ENCODE measurements at places on chromosomes 11 and 22.

DNA sequence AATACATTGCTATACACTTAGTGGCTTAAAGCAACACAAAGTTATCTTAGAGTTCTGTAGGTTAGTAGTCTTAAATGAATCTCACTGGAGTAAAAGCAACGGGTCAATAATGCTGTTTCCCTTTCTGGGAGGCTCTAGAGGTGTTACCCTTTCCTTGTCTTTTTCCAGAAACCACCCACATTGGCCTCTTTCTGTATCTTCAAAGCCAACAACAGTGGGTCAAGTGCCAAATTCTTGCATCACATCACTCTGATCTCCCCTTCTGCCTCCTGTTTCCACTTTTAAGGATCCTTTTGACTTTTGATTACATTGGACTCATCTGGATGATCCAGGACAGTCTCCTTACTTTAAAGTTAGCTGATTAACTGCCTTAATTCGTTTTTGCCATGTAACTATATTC lies 93.6 kb downstream of the DDX10 start:
- no peak for DNase-seq

- no peak for DNase-seq
Measured at GRCh38 chr22:43096420-43096819, 7.2 kb upstream of the TTLL1 start.

DNA sequence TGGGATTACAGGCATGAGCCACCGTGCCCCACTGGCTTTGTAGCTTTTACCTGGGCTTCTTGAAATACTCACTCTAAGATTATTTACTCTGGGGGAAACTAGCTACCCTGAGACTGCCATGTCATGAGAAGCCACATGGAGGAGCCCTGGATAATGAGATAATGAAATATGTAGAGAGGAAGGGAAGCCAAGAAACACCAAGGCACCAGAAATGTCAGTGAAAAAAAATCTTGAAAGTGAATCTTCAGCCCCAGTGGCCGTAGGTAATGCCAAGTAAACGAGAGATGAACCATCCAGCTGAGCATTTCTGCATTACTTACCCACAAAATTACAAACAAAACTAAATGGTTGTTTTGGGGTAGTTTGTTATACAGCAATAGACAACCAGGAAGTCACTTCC lies 125.6 kb downstream of the APIP start:
- DNase-seq, result no peak

DNA sequence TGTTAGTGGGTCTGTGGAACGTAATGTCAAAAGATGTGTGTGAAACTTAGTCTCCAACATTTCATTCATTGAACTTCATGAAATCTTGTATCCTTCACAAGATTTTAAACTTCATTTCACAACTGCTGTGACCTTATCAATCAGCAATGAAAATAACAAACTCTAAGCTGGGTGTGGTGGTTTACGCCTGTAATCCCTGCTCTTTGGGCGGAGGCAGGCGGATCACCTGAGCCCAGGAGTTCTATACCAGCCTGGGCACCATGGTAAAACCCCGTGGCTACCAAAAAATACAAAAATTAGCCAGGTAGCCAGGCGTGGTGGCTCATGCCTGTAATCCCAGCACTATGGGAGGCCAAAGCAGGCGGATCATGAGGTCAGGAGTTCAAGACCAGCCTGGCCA lies 5.1 kb downstream of the CHKA start:
- DNase-seq, result no peak

DNA sequence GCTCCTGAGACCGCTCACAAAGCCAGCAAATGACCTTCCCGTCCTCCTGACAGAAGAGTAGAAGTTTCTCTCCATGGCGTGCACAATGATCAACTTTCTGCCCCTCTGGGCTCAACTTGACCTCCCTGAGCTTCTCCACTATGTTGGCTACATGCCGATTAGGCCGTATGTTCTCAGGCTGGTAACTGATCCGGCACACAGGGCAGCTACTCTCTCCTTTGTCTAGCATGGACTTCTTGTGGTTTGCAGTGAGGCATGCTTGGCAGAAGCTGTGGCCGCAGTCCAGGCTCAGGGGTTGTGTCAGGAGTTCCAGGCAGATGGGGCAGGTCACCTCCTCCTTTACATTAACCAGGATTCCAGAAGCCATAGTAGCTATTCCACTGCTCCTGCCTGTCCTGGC lies 5.1 kb downstream of the TRIM5 start:
- no peak for DNase-seq

- no peak for DNase-seq
Measured at GRCh38 chr22:49119551-49119952, 708.1 kb downstream of the BRD1 start.

DNA sequence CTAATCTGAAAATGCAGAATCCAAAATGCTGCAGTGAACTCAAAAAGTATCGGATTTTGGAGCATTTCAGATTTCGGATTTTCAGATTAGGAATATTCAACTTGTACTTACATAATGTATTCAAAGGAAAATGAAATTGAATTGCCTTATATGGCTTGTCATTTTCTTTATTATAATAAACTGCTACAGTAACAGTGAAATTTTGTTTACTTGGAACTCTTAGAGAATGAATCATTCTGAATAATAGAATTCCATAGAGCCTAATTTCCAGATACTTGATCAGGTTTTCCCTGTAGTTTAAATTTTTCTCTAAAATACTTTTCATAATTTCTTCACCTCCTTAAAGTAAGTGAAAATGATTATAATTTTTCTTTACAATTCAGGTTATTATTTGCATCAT lies 17.3 kb downstream of the TTC17 start:
- no peak for DNase-seq

DNA sequence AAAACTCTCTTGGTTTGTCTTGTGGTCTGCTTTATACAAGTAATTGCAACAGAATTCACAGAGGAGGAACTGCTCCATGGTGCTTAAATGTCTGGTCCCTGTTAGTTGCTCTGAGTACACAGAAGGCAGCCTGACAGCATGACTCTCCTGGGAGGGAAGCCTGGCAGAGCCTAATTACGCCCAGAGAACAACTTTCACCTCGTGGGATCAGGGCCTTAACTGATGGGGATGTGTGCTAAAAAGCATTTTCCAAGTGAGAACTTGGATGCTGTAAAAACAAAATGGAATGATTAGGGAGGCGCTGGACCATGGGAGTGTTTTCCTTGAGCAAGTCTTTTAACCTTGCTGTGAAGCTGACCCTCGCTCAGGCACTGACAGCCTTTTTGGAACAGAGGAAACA lies 154.0 kb upstream of the TENM4 start:
- DNase-seq, result no peak

DNA sequence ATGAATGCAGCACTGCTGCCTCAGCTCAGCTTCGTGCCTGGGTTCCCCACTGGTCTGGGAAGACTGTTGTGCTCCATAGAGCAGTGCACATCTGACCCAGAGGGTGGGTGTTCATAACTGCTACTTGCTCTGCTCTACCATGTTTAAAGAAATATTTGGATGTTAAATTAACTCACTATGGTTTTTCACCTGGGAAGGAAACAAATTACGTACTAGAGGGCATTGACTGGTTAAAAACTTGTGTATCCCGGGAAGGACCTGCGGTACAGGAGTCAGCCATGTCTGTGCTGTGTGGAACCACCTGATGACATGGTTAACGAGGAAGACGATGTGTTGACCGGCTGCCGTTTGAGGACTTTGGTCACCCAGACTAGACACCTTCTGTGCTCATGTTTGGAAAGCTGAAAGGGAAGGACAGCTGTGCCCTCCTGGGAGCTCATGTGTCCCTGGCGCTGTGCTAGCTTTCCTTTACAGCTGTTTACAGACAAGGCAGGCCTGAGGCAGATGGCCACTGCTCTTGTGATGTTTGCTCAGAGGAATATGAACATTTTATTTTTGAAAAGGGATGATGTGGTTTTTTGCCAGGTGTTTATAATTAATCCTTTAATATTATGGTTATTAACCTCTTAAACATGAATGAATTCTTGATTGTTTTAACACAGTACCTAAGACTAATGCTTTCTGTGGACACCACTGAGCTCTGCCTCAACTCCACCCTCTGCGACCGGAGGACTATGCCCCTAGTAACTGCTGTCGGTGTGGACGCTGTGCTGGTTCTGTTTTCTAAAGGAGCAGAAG lies 14.3 kb upstream of the AIFM3 start:
- no peak for DNase-seq

DNA sequence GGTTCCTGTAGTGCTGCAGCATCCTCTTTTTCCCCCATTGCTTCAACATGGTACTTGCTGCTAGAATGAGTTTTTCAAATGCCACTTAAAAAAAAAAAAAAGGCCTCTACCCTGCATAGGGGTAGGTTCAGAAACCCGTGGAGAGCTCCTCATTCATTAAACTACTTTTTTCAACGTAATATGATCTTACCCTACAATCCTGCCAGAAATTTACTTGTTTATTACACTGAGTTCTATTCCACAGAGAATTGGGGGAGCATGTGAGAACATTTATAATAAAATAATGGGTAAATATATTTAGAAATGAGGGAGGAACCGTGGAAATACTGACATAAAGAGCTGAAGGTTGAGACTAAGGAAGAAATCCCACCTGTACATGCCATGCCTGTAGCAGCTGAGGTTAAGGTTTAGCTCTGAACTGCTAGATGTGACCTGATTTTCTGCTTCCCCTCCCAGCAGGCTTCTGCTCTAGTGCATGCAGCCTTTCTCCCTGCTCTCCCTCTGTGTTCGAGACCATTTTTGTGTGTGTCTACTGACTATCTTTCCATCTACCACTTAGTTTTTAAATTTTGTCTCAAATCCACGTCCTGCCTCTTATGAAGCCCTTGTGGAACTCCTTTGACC lies 225.7 kb downstream of the DDX10 start:
- DNase-seq, result no peak

DNA sequence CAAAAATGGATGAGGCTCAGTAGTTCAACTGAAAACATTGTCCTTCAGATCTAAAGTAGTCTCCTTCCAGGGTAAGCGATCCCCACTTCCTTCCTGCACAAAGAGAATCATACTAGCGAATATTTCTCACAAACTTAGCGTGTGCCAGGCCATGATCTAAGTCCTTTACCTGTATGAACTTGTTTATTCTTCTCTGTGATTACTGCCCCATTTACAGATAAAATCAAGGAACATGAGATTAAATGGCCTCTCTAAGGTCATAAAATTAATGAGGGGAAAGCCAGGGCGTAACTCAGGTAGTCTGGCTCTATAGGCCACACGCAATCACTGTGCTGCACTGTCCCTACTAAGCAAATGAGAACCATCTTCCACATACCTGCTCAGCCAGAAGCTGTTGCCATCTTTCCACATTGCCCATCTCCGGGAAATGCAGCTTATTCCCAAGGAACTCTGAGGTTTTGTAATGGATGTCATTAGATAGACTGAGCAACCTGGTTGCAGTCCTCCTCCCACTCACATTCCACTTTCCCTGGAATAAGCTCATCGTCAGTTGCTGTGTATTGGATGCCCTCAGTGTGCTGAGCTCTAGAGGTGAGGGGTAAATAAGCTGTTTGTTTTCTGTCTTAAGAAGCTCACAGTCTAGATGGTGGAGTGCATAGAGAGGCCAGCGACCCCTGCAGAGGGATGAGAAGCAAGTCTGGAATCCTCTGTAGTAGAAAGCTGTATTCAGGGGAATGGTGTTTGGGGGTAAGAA lies 146.3 kb downstream of the SNX19 start:
- DNase-seq, result no peak

- DNase-seq, result no peak
Measured at GRCh38 chr22:26213826-26214225, 44.6 kb downstream of the SEZ6L start.

- no peak for DNase-seq
Measured at GRCh38 chr11:77136074-77136473, 8.0 kb downstream of the MYO7A start.

DNA sequence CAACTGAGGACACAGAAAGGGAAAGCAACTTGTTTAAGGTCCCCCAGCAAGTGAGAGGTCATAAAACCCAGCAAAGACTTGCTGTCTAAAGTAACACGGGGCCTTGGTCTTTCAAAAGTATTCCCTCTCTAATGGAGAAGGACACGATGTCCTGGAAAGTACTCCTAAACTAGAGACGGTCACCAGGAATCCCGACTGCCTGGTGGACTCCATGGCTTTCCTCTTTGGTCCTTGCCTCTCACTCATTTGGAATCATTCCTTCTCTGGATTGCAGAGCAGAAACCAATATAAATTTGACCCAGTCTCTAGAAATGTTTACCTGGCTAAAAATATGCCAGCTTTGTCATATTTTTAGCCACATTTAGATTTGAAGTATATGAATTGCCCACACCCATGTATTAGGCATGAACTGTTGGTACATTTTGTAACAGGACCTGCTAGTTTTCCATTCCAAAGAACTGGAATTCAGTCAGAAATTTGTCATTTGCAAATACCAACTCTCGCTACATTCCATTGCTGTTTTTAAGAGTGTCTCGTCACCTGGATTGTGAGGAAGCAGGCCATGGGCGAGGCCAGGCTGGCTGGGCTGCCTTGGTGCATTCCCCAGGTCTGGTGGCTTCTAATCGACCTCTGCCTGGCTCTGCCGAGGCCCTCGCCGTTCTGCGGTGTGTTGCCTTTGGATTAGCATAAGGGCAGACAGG lies 12.9 kb downstream of the NAV2 start:
- no peak for DNase-seq

DNA sequence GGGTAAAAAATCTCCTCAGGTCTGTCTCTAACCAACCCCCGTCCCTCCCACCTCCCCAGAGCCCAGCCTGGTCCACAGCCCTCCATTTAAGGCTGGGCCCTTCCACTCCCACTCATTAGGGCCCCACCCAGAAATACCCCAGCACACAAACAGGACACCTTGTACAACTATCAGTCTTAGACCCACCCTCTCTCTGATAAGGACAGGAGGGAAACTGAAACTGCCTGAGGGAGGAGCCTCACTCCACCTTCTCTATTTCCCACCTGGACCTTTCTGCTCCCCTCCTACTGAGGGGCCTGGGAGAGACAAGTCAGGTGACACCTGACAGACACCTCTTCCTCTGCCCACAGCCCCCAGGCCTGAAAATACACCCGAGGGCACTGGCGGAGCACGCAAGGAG lies 90.2 kb downstream of the PLEKHA7 start:
- no peak for DNase-seq

DNA sequence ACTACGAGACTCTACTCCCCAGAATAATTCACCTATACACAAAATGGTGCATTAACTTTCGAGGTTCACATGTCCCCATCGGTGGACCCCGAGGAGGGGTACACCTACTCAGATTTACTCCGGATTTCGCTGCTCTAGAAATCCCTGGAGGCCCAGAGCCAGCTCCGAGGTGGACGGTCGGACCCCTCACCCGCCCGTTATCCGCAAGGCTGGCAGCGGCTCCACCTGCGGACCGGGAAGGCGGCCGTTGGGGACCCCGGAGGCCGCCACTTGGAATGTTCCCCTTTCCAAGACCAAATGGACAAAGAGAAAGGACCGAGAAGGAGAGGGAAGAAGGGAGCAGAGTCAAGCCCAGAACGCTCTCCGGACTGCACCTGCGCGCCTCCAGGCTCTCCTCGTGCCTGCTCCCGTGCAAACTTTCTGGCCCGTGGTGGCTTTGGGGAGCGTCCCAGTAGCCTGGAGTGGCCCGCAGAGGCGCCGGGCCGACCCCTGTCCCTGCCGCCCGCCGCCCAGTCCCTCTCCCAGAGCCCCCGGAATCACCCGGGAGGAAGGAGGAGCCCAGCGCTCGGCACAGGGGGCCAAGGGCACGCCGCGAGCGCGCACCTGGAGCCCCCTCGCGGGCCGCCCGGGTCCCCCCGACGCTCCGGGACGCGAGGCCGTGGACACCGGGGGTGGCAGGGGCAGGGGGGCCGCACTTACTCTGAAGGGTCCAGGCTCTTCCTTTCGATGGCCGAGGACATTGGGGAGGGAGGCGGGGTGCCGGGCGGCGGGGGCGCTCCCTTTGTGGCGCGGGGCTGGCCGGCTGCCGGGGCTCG lies 23.0 kb downstream of the LMO2 start:
- DNase-seq, result no peak

Data from CD4-positive, alpha-beta T cell treated with Interleukin-6 for 4 hours (primary cell).